Hematopoietic multipotent progenitor cell (in vitro differentiated cells): ENCODE measurements at places on chromosomes 12 and 14.

- DNase-seq, result no peak
Measured at GRCh38 chr12:32400114-32400672, 835 bp downstream of the FGD4 start.

DNA sequence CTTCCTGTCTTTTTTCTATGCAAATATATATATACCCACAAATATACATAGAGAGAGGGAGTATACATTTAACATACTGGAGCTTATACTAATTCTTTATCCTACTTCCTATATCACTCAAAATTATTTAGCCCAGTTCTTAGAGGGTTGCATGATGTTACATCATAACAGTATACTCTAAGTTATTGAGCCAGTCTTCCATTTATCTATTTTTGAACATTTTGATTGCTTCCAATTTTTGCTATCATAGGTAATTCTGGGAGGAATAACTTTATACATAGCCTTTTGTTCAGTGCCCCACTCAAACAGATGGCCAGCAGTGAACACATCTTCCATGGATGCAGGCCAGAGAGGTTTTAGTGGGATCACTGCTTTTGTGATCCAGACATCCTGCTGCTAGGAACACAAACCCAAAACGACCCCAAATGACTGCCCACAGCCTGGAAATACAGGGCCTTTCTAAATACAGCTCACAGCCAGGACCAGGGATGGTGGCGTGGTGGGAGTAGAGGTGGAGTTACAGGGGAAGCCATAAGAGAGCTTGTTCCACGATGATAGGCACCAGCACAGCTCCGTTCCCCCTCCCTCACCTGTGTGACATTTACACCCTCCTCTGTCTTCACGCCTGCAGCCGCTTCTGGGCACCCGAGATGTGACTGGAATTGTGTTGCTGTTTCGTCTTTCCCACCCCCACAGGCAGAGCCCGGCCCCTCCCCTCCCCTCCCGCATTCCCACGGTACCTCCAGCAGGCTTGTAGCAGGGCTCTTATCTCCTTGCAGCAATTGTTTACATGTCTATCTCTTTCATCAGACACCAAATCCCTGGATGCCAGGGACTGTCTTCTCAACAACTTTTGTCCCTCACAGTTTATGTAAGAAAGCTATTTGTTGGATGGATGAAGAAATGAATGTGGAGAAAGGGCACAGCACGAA, 30.7 kb upstream of the HDAC7 start:
- no peak for DNase-seq

- DNase-seq, result no peak
Measured at GRCh38 chr14:104794099-104794498, 1.4 kb downstream of the AKT1 start.

GRCh38 chr12:18919871-18920511, 182.1 kb downstream of the CAPZA3 start:
- no peak for DNase-seq

GRCh38 chr12:85273381-85274314, 6.4 kb upstream of the ALX1 start:
- peak; percentile 29 for DNase-seq

DNA sequence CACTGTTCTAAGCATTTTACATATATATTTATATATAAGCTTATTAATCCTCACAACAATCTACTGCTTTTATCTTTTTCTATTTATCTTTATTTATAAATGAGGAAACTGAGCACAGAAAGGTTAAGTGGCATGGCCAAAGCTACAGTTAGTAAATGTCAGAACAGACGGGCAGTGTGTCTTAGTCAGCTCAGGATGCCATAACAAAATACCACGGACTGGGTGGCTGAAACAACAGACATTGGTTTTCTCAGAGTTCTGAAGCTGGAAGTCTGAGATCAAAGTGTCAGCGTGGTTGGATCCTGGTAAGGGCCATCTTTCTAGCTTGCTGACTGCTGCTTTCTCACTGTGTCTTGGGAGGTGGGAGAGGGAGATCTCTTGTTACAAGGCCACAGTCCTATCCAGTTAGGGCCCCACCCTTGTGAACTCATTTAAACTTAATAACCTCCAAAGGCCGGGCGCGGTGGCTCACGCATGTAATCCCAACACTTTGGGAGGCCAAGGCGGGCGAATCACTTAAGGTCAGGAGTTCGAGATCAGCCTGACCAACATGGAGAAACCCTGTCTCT, 19.8 kb downstream of the RPGRIP1 start:
- DNase-seq, result no peak

DNA sequence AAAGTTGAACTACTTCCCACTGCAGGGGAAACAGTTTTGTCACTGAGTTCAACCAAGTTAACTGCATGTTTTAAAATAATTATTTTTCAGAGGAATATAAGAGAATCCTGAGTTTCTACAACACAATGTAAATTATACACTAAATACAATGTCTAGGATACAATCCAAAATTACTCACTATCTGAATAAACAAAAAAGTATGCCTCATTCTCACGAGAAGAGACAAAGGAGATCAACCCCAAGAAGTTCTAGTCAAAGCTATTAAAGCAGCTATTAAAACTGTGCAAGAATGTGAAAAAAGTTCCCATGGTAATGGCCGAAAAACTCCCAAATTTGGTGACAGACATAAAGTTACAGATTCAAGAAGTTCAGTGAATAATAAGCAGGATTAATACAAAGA, 8.8 kb upstream of the KCNK13 start:
- no peak for DNase-seq

GRCh38 chr14:77077040-77077439, 21.0 kb upstream of the CIPC start:
- DNase-seq, result no peak

DNA sequence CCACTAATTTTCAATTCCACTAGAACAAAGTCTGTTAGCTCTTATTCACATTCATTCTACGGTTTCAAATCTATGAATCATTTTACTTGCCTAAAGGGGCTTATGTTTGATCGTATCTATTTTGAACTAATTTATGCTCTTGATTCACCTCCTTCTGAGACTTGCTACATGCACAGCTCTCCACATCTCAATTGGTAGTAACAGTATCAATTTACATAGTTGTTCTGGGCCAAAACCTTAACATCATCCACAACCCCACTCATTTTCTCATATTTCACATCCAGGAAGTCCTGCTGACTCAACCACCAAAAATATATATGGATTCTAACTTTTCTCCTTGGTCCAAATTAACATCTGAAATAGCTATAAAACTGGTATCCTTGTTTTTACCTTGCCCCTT, 208.6 kb downstream of the RASSF9 start:
- no peak for DNase-seq

DNA sequence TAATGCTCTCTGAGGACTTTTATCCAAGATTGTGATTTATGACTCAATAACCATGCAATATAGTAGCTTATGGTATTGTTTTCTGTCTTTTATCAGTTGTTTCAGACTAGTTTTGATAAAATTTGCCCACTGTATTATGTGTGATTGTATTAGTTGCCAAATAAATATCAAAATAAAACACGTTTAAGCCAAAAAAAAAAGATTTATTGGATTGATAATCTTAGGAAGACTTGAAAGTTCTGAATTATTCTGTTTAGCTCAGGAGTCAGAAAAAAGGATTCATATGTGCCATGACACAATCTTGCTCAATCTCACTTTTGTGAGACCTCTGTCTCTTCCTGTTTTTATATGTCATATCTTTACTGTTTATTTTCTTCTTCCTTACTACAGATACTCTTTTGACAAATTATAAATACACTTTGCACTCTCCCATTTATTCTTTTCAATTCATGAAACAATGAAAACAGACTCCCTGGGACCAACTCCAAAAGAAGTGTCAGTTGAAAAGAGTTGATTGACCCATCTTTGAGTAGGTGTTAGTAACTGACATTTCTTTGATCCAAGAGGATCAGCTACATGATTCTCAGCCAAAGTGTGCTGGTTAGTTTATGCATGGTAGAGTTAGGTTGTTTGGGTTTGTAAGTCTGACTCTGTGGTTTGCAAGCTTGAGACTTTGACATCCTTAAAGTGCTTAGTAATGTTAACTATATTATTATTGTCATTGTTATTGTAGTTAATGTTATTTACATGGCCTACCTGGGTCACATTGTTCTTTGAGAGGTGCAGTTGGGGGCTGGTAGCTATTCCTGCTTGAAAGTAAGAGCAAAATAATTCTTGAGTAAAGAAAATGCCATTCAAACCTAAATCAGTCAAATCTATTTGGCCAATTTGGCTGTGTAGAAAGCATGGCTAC, 2.5 kb downstream of the OR6C76 start:
- DNase-seq, result no peak

DNA sequence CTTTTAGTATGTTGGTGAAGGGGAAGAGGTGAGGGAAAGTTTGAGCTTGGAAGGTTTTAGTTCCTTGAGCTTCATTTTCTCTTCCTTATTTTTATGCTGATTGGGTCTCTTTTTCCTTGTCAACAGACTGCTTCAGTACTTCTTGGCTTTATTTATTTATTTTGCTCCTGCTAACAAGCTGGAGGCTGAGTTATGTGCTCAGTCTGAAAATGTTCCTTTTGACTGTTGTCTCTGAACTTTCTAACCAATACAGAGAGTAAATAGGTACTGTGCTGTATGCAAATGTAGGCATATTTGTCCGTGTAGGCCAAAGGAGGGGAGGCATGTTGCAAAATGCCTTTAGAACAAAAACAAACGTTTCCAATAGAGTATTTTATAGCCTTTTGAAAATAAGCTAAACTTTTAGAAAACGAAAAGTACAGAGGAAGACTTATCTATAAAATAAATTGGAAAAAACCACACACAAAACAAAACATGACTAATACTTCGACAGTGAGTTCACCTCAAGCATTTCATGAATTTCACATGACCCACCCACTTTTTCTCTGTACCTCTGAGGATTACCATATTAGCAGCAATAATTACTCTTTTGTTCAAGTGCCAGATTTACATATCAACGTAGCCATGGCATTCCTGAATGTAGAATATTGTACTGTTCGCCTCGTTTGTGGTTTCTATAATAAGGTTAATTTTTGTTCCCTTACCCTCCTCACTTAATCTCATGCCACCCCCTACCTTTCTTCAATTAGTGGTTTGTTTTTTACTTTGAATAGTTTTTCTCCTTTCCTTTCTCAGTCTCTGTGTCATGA, 4.7 kb upstream of the CREBL2 start:
- DNase-seq, result no peak
